ENCODE measurements at places on chromosomes 5 and 9. TPM values are rescaled to one million over a fixed set of nuclear protein-coding genes. Genes with fewer than 3 reads are reported as not detected.
A peak's percentile ranks its signal among the peaks of the same experiment; 100 is the strongest.

The CDH9 gene
- not detected for polyA plus RNA-seq

DNA sequence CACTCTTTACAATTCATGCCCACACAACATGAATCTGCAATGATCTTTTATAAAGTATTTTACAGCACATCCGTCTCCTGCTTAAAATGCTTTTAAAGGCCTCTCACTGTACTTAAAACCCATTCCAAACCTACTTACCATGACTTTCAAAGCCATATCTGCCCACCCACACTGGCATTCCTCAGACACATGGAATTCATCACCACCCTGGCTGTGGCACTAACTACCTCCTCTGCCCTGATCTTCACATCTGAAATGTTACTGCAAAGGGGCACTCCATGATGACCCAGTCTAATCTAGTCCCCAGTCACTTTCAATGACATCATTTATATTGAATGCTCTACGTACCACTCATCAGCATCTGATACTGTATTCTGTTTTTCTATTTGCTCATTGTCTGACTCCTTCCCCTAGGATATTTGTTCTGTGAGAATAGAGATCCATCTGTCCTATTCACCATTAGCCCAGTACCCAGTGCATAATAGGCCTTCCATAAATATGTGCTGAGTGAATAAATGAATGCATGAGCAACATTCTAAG is 193.2 kb upstream of the KIF2A start:
- no peak for DNase-seq

The PAX5 gene
- 0.39 TPM for polyA plus RNA-seq

GRCh38 chr9:123716339-123716945 is 213.5 kb downstream of the DENND1A start:
- DNase-seq, result no peak

The PCDHB9 gene
- 3.5 TPM for polyA plus RNA-seq

GRCh38 chr9:126386088-126386487 is 59.5 kb downstream of the MVB12B start:
- no peak for DNase-seq

DNA sequence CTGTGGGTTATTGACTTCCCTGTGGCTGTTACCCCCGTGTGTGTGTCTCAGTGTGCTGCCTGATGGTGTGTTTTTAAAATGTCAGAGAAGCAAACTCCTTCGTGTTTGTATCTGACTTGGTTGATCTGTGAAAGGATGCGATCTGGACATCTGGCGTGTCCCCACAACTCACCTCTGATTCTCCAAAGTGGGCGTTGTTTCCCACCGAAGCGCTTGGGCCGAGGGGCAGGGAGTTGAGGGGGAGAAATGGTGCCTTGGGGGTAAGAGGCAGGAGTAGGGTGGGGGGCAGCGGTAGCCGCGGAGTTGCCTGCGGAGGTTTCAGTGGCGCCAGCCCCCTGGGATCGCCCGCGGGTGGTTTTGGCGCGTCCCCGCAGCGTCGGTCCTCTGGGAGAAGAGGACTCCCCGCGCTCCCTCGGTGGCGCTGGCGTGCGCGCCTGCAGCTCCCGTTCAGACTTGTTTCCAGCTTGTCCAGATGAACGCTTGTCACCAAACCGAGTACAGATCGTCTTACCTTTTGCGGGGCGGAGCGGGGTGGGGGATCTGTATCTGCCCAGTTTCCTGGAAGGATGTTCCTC is 1.1 kb downstream of the MAST4 start:
- no peak for DNase-seq

- peak; percentile 60 for DNase-seq
These were observed 12.2 kb upstream of the HSPB3 start for GRCh38 chr5:54443270-54443669.

The CCL28 gene
- 0.17 TPM for polyA plus RNA-seq
